Muscle of arm (tissue), 14 donors: ENCODE measurements at places on chromosomes 2 and 18. TPM values are rescaled to one million over a fixed set of nuclear protein-coding genes. Genes with fewer than 3 reads are reported as not detected.

DNA sequence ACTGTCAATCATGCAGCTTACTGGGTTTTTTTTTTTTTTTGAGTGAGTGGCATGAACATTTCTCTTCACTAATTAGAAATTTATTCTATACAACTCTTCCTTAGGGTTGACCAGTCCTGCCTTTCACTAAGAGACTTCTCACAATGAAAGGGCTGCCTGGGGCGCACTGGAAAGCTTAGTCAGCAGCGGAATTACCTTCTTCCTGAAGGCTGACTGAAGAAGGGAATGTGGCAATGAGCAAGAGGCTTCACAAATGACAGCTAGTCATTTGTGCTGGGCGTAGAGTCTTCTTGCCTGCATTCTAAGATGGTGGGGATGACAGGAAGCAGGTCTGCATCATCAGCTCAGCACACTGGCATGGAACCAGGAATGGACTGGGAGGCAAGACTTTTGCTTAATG lies 15.6 kb upstream of the SCN3A start:
- DNase-seq, result no peak

DNA sequence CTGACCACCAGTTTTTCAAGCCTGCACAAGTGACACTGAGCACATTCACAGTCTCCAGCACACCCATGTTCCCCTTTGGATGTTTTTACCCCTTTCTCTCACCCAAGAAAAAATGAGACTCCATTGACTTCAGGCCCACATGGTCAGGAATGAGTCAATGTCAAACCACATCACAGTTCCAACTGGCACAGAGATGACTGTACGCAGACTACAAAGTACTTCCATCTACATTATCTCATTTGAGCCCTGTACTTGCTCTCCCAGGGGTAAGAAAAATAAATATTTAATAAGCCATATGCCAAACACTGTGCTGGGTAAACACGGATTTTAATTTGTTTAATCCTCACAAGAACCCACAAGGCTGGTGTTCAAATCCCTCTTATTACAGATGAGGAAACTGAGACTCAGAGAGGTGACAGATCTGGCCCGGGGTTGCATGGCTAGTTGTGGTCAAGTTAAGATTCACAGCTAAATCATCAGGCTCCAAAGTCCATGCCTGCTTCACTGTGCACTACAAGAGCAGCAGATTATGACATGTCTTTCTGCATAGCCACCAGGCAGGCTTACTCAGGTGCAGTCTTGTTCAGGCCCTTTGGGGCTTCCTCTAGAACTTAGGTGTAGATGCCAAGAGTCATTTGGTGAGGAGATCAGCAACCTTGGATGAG lies 106.1 kb downstream of the TXNL1 start:
- no peak for DNase-seq

- DNase-seq, result no peak
These were observed 183.3 kb upstream of the TRIB2 start for GRCh38 chr2:12533337-12534005.

Gene FAM110C
- 2.5 TPM for polyA plus RNA-seq

- DNase-seq, result peak; percentile 55
These were observed 26.8 kb upstream of the MYO1B start for GRCh38 chr2:191218292-191218898.
